ENCODE measurements at places on chromosomes 6 and 20.

DNA sequence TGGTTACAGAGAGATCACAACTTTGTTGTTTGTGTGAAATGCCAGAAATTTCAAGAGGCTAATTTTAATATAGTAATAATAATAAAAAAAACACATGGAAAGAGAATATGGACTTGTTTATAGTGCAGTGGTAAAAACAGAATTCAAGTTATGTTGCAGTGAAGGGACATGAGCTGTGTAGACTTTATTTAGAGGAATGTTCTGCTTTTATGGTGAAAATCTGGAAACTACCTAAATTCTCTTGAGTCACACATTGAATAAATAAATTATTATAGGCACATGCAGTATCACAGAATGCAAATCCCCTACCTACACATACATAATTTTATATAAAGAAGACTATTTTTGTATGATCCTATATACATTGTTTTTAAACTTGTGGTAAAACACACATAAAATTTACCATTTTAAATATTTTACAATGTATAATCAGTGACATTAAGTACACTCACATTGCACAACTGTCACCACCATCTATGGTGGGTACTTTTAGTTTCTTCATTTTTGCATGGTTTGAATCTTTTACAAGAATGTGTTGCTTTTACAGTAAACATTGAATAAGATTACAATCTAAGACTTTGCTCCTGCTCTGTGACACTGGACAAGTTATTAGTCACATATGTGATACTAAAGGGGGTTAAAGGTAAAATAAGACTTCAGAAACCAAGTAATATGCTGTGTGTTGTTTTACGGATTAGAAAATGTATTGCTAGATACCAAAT is 107.4 kb downstream of the B3GAT2 start:
- no peak for DNase-seq

GRCh38 chr20:53926428-53927028 is 143.9 kb downstream of the BCAS1 start:
- no peak for DNase-seq

GRCh38 chr6:93196406-93196970 is 222.9 kb downstream of the EPHA7 start:
- no peak for DNase-seq

- DNase-seq: no peak
Observed at GRCh38 chr20:24969186-24970029, 20.3 kb downstream of the CST7 start.

DNA sequence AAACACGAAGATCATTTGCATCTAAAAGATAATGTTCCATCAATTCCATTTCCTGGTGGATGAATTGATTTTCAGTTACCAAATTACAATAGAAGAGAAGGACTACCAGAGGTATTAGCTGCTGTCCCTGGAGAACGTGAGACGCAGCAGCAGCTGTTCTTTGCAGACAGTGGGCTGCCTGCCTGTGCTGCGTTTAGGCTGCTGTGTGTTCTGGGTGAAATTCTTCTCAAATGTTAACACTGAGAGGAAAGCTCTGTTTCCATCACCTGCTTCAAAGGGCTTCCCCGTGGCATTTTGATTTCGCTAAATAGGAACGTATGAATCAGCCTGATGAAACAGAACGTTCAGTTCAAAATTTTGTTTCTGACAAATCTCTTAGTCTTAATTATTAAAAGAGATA is 362.2 kb downstream of the C6orf118 start:
- DNase-seq: no peak

- DNase-seq: peak; percentile 21
Observed at GRCh38 chr6:43773050-43773979, 3.3 kb downstream of the VEGFA start.

DNA sequence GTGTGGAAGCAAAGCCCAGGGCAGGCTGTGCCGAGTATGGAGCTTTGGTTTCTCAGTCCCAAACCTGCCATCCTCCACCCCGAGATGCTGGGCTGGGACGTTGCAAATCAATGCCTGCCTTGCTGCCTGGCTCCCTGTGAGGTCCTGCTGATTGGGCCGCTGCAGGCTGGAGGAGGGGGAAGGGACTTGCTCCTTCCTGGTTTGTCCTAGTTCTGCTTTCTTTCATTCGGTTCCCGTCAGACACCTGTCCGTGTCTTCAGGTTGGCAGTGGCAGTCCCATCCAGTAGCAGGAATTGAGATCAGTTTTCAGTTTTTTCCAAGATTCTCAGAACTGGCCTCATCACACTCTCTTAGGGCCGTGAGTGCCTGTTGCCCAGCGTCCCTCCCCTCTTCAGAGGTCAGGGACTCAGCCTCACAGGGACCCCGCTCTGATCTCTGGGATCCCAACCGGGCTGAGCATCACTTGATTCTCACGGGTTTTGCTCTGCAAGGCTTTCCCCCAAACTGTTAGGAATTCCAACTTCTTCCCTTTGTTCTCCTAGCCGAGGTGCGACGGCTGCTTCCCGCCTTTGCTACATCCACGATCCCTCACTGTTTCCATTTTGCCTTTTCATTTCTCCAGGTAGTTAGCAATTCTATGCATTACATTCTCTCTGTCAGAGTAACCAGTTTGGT is 24.2 kb upstream of the TAGAP start:
- no peak for DNase-seq

DNA sequence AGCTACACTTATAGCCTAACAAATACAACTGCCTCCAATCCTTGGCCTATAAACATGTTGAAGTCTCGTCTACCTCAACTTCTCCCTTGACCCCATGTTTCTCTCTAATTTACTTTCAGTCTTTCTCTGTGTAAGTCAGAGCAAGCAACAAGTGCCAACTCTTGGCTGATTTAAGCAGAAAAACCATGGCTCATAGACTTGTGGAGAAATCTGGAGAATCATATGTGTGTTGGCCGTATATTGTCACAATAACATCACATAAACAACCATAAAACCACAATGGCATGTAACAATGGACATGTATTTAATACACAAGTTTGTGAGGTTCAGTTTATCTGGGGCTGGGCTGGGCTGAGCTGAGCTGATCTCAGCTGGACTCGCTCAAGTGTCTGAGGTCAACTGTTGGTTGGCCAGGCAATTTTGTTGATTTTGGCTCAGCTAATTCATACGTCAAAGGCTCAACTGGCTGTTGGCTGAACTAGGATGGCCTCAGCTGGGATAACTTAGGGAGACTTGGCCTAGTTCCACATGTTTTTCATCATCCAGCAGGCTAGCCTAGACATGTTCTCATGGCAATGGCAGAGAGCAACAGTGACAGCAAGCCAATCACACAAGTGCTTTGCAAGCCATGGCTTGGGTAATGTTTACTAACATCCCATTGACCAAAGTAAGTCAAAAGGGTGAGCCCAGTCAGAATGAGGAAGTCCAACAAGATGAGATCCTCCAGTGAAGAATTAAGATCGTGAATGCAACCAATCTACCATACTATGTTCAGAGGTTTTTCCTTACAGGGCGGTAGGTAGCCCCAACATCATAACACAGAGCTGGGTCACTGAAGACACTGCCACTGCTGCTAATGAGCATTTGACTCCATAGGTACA is 12.9 kb upstream of the TBC1D22B start:
- DNase-seq: no peak

DNA sequence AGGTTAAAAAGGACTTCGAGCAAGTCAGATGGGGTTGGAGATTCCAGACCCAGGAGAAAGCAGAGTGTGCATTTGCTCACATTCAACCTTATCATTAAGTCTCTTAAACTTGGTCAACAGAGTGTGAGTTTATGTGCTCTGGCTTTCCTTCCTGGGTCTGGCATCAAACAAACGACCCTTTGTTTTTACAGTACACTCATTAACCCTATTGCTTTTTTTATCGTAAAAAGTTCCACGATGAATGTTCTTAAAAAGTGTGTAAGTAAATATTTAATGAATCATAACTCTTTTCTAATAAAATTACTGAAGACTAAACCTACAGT is 2.5 kb downstream of the FYN start:
- DNase-seq: no peak

DNA sequence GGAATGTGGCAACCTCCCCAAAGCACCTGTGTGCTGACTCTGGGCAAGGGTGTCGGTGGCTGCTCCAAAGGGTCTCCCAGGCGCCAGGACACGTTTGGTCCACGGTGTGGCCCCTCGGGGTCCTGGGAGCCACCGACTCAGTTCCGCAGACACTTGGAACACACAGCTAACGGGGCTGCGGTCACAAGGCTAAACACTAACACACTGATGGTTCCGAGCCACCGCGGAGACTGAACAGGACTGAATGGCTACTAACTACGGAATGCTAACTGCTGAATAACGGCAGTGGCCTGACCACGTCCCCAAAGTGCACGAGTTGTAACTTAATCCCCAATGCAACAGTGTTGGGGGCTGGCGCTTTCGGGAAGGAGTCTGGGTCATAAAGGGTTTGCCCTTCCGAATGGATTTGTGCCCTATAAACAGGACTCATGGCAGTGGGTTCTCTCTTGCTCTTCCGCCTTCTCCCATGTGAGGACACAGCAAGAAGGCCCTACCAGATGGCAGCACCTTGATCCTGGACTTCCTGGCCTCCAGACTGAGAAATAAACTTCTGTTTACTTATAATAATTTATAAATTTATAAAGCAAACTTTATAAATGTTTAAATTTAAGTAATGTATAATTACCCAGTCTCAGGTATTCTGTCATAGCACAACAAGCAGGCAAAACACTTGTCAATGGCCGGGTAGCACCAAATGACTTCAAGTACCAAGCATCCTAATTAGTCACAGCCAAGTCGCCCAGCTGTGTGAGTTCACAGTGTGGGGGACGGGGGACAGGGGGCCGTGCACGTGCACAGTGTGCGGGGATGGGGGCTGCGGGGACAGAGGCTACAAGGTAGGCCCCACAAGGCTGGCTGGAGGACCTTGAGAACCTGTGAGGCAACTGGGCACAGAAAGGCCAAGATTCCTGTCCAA is 2.3 kb upstream of the EEF1A2 start:
- no peak for DNase-seq

GRCh38 chr6:150491131-150491810 is 108.4 kb upstream of the PLEKHG1 start:
- no peak for DNase-seq

- DNase-seq: no peak
Observed at GRCh38 chr20:37725165-37725564, 31.3 kb downstream of the CTNNBL1 start.

- no peak for DNase-seq
Observed at GRCh38 chr6:157271441-157271840, 51.9 kb downstream of the TMEM242 start.

DNA sequence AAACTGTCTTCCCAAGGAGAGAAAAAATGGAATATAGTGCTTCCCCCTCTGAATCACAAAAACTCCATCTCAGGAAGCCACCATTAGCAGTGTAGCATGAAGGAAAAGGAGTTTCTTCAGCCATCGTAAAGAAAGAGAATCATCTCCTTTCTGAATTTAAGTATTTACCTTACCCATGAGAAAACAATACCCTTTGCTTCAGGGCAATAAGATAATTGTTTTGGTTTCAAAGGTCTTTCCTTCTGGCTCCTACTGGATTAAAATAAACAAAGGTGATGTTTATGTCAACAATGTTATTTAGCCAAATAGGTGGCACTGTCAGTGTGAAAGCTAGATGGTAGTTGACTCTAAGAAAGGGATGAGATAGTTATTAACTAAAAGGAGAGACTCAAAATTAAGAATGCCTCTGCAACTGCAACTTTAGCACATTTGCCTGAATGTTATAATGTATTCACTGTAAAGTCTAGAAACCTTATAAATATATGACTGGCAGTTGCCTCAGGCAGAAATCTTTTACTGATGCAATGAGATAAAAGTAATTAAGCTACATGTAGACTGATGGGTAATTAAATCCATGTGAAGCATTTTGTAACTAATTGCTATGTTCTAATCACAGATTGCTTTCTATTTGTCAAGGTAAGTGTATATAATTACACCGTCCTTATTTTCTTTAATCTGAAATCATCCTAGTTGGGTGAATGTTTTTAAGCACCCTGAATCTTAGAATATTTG is 399.0 kb downstream of the CDKAL1 start:
- DNase-seq: no peak

DNA sequence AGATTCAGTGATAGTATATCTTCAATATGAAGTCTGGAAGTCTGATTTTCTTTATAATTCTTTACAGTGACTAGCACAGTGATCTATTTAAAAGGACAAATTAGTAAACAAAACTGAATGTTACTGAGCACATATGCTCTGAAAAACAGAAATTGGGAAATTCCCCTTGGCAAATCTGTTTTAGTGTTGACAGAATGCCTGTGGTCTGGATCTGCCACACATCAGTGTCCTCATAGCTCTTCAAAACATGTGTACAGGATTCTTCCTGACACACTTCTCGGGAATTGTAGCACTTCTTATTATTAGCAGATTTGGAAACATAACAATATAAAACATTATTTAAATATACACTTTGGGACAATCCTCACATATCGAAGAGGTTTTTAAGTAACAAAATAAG is 354.3 kb downstream of the COL12A1 start:
- no peak for DNase-seq

DNA sequence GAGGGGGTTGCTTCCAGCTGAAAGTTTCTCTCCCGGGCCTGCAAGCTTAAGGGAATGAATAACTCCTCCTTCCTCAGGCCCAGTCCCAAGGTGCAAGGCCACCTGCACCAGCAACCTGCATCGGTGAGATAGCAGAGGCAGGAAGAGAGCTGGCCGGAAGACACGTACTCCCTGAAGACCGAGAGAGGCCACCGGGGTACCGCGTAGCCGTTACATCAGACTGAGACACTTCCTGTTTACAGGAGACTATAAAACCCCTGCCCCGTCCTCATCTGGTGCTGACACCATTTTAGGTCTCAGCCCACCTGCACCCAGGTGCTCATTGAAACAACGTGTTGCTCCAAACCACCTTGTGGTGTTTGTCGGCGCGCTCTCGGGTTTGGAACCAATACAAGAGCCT is 60.5 kb upstream of the PRND start:
- no peak for DNase-seq

- no peak for DNase-seq
Observed at GRCh38 chr6:144415835-144416237, 130.7 kb downstream of the UTRN start.

GRCh38 chr20:36881888-36882287 is 6.0 kb downstream of the TLDC2 start:
- no peak for DNase-seq

- no peak for DNase-seq
Observed at GRCh38 chr20:58019027-58019849, 209.2 kb downstream of the ANKRD60 start.

DNA sequence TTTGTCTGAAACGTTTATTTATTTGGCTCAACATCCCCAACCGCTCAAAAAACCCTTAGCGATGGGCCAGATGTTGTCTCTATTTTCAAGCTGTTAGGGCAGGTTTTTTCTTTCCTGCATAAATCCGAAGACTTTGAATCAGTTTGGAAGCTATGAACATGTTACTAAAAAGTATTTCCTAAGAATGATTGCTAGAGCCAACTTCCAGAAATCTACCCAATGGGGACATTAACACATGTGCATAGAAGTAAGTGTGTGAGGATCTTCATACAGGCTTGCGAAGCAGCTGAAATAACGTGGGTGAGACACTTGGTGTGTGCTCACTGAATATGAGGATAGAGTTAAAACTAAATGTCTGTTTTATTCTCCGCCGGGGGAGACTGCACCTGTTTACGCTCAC is 106.8 kb downstream of the BCAS1 start:
- DNase-seq: no peak

- no peak for DNase-seq
Observed at GRCh38 chr6:135876058-135876457, 24.6 kb downstream of the PDE7B start.

Data from stimulated activated CD8-positive, alpha-beta memory T cell treated with anti-CD3 and anti-CD28 coated beads, Interleukin-15, amount 100 ng/mL, for 4 hours (primary cell).